Stimulated activated CD8-positive, alpha-beta memory T cell treated with anti-CD3 and anti-CD28 coated beads, Interleukin-4, amount 100 ng/mL, for 48 hours (primary cell): ENCODE measurements at places on chromosomes 5 and 9.

GRCh38 chr5:167964529-167964928 is 326.9 kb upstream of the WWC1 start:
- no peak for DNase-seq

DNA sequence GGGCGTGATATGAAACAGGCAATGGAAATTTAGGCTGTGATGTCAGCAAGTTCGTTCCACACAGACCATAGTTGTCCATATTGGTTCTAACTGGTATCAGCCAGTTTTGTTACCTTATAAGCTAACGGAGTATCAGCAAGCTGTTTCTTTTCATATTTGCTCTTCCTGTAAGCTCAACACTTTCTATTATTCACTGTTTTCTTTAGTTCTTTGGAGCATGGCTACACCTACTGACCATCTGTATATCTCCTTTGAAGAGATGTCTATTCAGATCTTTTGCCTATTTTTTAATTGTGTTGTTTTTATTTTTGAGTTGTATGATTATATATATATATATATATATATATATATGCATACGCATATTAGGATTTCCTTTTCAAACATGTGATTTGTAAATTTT is 1057.2 kb upstream of the CDH10 start:
- DNase-seq = no peak

DNA sequence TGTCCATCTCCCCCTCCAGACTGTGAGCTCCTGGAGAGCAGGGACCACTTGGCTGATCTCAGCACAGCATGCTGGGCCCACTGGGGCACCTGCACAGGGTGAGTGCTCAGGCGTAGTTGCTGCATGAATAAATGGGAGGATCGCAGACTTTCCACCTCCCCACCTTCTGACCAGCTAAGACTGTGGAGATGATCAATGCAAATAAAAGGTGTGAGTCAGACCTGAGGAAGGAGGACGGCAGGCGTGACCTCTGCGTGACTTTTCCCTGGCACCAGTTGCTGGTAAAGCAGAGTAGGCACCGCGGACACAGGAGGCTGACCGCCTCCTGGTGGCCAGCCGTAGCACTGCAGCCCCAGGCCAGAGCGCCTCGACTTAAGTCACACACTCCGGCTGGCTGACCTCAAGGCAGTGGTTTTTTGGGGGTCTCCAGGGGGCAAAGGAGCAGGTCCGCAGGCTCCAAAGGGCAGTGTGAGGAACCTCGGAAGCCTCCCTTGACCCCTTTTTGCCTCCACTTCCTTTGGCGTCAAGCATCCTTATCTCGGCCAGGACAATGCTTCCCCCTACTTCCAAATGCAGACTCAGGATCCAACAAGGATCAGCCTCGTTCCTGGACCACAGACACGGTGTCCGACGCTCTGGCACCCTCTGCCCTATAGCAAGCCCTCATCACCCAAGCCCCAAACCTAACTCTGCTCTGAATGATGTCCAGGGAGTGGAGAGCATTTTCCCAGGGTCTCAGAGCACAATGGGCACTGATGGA is 12.7 kb upstream of the TDRD7 start:
- DNase-seq = peak; percentile 85

DNA sequence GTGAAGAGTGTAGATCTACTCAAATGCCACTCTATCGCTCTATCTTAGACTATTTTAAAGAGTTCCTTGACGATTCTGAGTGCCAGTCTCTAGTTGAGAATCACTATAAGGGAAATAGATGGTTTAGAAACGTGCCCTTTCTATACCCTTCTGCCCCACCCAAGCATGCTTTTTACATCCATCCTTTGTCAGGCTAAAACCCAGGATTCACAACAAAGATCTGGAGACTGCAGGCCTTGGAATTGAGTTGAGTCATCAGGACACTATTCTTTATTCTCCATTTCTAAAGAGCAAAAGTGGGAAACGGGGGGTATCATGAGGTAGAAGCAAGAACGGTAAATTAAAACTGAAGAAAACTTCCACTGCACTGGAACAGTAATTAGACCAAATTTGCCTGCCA is 48.7 kb downstream of the ELAVL2 start:
- no peak for DNase-seq

DNA sequence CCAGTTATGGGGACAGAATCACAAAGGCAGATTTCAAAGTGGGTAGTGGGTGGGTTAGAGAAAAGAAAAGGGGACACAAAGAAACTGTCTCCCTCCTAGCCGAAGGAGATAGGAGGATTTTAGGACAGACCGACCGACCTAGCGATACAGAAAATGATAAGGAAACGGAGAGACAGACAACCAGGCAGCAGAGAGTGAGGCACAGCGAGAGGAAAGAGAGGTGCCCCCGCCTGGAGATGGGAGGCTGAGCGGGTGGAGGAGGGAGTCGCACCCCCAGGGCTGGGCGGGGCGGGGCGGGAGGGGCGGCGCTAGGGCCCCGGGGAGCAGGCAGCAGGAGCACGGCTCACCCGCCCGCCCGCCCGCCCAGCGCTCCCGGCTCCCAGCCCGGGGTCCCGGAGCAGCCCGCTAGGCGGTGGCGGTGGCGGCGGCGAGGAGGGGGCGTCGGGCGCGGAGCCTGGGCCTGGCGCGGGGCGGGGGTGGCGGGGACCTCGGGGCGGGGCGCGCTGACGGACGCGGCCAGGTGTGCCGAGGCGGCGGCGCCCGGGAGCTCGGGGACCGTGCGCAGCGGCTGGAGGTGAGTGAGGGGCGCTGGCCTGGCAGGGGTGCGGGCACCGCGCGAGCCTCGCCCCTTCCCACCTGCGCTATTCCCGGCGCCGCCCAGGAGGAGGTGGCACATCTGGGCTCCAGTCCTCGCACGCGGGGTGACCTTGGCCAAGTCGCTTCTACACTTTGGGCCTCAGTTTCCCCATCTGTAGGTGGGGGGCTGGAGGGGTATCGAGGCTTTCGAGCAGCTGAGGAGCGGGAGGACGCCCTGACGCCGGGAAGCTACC is 15.9 kb upstream of the SYNPO start:
- peak; percentile 27 for DNase-seq

DNA sequence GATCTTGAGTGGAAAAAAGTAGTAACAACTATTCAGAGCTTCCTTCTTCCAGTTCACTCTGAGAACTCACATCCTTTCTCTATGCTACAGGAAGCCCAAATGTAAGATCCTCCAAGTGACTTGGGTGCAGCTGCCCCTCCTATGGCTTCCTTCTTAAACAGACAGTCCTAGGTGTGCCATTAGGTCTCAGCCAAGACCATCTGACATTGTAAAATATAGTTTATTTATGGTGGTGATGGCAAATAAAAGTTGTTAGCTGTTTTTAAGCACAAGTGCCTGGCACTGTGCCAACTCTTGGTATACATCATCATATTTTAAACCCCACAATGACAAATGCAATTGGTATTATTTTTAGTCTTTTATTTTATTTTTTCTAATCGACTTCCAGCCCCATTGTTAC is 58.1 kb downstream of the TMEM252 start:
- DNase-seq = no peak

DNA sequence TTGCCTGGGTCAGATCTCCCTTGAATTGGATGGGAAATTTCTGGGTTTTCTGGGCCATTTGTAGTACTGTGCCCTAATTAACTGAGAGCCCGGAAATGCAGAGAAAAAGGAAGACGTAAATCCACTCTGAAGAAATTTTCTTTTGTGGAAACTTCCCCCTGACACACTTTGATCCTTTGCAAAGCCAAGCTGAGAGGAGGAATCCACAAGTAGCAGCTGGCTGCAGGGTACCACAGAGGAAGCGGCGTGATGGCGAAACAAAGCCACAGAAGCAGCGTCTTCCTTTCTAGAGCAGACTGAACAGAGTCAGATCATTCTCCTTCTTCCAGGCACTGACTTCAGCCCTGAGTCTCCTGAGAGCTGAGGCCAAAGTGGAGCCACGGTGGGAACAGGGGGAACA is 47.1 kb upstream of the ZNF354A start:
- no peak for DNase-seq

GRCh38 chr5:168948746-168949145 is 352.2 kb downstream of the SLIT3 start:
- no peak for DNase-seq

GRCh38 chr5:146466521-146467349 is 19.6 kb downstream of the TCERG1 start:
- no peak for DNase-seq

- no peak for DNase-seq
Observed at GRCh38 chr5:103340717-103341388, 82.3 kb downstream of the MACIR start.

DNA sequence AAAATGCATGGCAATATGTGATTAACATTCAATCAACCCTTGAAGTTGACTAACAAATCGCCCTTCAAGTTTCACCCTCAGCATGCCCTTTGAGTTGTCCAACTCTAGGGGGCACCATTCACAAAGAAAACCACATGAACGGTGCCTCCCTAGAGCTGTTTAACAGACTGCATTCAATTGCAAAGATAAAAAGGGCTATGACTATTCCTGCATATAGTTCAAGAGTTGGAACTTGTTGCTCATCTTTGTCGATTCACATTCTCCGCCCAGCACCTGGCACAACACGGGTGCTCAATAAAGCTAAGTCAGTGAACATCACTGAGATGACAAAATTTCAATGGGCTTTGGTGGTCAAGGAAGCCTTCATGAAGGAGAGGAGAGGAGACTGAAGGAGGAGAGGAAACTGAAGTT is 69.6 kb upstream of the SLC30A5 start:
- DNase-seq = no peak

- DNase-seq = no peak
Observed at GRCh38 chr9:127683723-127684122, 23.1 kb upstream of the CFAP157 start.

GRCh38 chr5:94910721-94911120 is 292.3 kb downstream of the SLF1 start:
- no peak for DNase-seq

DNA sequence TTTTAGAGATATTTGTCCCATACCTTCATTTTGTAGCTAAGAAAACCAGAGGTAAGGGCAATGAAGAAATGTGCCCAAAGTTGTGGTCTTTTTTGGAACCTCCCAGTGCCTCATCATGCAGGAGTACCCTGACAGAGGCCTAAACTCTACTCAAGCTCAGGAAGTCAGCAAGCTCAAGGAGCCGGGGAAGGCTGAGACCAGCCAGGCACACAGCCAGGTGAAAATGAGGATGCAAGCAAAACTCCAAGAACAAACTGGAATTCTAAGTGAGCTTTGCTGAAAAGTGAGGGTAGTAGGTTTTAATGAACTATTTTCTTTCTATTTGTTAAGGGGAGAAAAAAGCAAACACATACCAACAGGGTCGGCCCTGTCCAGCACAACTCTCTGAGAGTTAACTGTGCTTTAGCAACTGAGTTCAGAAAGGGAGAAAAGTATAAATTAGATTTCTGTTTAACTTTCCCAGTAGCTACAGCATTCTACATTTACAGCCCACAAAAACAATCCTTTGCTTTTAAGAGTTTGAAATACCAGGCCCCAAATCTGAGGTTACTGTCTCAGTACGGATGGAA is 146.4 kb downstream of the GNAQ start:
- no peak for DNase-seq

DNA sequence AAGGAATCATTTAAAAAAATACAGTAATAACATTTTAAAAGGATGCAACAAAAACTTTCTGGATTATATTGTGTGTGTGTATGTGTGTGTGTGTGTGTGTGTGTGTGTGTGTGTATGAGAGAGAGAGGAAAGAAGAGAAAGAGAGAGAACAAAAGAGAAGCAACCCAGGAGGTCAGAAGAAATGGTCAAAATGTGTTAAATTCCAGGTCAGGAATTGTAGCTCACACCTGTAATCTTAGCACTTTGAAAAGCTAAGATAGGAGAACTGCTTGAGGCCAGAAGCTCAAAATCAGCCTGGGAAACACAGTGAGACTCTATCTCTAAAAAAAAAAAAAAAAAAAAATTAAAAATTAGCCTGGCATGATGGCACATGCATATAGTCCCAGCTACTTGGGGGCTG is 311.8 kb upstream of the CDH12 start:
- no peak for DNase-seq

DNA sequence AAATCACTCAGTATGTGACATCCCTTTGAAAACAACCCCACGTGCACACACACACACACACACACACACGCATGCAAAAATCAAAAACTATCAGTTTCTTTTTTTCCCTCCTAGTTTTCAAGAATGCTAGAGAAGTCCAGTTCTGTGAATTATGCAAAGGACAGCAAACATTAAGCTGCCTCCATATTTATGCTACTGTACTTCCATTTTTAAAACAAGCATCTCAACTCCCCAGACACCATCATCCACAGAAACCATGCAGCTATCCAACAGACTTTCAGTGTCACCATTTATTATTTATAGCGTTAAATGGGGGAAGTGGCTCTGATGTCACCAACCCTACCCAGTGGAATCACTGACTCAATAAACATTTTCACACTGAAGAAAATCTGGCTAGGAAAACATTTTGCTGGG is 1.6 kb downstream of the FBXW11 start:
- DNase-seq = peak; percentile 35

- DNase-seq = no peak
Observed at GRCh38 chr9:116087751-116088194, 65.8 kb upstream of the PAPPA start.

- no peak for DNase-seq
Observed at GRCh38 chr9:129656795-129657390, 8.6 kb upstream of the PRRX2 start.

DNA sequence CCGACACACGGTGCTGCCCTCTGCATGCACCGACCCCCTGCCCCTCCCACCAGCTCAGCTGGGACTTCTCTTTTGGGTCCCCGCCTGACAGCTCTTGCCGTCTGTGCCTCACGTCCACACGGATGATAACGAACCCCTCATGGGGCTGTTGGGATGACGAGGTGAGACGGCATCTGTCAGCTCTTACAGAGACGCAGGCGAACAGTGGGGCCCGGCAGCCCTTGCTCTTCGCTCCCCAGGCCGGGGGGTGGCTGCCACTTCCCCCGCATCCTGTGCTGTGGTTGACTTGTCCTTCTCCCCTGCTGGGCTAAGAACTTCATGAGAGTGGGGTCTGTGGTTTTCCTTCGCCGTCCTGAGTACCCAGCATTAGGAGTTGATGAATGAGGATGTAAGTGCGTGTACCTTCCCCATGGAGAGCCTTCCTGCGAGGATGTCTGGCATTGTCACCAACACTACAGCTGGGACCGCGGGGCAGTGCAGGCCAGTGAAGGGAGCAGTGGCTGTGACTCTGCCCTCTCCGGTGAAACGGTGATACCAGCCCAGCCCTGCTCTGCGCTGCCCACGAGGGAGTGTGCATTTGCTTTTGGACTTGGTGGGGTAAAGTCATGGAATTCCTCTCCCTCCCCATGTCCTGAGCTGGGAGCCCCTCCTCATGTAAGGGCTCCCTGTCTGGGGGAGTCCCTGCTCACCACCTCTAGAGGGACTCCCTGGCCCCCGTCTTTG is 23.2 kb downstream of the HK3 start:
- DNase-seq = no peak

- no peak for DNase-seq
Observed at GRCh38 chr5:144731786-144732185, 561.1 kb downstream of the KCTD16 start.

GRCh38 chr9:38084556-38084880 is 15.5 kb upstream of the SHB start:
- DNase-seq = no peak

GRCh38 chr5:151042453-151043093 is 22.2 kb downstream of the GPX3 start:
- DNase-seq = no peak

GRCh38 chr5:157047898-157048297 is 11.0 kb downstream of the HAVCR1 start:
- DNase-seq = no peak
